ENCODE measurements at places on chromosomes 2 and 18.

- no peak for DNase-seq
Measured at GRCh38 chr2:30233271-30234009, 2.1 kb downstream of the LBH start.

GRCh38 chr18:63550068-63550467, 7.9 kb downstream of the SERPINB12 start:
- no peak for DNase-seq

DNA sequence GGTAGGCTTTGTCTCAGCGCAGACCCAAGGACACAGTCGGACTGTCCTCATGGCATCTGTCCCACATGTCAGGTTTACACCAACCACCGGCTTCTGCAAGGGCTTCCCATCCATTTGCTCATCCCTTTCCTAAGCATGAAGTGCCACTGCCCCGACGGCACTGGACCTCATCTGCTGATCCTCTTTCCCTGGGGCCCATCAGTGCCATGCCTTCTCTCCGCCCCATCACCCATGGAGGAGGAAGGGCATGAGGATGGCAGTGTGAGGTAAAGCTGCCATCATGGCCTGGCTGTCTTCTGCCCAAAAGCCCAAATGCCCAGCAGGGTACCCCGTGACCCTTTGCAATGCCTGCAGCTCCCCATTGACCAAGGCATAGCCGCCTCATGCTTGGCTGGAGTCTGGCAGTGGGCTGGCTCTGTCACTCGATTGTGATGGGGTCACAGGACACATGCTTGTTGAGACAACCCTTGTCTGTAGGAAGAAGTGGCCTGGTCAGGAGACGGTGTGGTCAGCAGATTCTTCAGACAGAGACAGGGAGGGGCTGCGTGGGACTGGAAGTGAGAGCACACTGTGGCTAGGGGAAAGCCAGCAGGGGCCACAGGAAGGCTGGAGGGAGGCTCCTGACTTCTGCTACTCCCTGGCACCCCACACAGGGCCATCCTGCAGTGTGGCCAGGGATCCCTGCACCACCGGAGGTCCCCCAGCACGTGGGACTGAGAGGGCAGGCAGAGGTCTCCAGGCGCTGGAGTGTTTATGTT, 493.7 kb upstream of the HS6ST1 start:
- no peak for DNase-seq

GRCh38 chr2:40639320-40639719, 187.4 kb upstream of the SLC8A1 start:
- DNase-seq = no peak

GRCh38 chr2:138121666-138122661, 157.7 kb downstream of the HNMT start:
- DNase-seq = no peak

GRCh38 chr2:65727381-65727780, 295.0 kb upstream of the SPRED2 start:
- no peak for DNase-seq

- no peak for DNase-seq
Measured at GRCh38 chr18:43919551-43919950, 642.3 kb upstream of the SYT4 start.

- no peak for DNase-seq
Measured at GRCh38 chr2:224816816-224817215, 100.7 kb upstream of the CCDC195 start.

DNA sequence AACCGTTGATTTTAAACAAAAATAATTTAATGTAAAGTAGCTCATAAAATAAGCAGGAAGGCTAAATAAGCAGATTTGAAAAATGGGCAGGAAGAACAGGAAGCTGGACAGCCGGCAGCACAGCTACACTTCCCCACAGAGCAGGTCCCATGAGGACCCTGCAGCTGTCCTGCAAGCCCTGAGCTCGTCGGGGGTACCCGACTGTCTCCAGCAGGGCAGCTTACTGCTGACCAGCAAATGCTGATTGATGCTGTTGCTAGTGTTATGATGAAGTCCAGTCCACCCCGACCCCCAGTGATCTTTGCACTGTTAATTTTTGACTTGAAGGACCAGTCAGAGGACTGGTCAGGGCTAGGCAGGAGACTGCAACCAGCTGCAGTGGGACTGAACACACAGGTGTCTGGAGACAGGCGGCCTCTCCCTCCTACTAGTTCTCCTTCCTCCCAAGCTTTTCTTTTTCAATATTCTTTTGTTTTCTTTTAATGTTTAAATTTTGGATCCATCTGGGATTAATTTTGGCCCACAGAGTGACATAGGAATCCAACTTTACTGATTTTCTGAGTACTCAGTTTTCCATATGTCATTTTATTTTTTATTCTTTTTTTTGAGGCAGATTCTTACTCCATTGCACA, 27.7 kb downstream of the POLE4 start:
- no peak for DNase-seq

DNA sequence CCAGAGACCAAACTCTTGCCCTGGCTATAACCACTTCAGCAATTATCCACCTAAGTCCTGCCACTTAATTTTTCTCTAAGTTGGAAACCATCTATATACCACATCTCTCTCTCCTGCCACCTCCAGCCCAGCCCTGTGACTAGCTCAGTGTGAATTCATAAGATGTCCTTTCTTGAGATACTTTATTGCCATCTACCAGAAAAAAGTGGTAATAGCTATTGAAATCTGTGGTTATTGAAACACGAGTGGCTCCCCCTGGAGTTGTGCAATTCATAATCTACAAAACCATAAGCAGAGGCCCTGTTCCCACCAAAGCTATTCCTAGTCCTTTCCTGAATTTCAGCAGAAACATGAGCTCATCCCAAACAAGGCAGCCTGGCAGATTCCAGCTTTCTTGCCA, 324.0 kb downstream of the TXNL1 start:
- no peak for DNase-seq

GRCh38 chr2:212135739-212136138, 402.9 kb downstream of the ERBB4 start:
- no peak for DNase-seq
